NCI-H526 treated with DMSO at 0.1 percent for 48 hours (cell line): ENCODE measurements at places on chromosomes 5 and 9.

- DNase-seq: no peak
Measured at GRCh38 chr5:123626051-123626450, 114.1 kb downstream of the CSNK1G3 start.

GRCh38 chr9:69079186-69079585, 43.6 kb downstream of the FXN start:
- no peak for DNase-seq

GRCh38 chr5:138793575-138793974, 40.4 kb downstream of the CTNNA1 start:
- no peak for DNase-seq

GRCh38 chr9:97545486-97545885, 44.0 kb downstream of the TMOD1 start:
- DNase-seq: no peak

GRCh38 chr9:90340421-90340820, 302.2 kb downstream of the DIRAS2 start:
- no peak for DNase-seq

DNA sequence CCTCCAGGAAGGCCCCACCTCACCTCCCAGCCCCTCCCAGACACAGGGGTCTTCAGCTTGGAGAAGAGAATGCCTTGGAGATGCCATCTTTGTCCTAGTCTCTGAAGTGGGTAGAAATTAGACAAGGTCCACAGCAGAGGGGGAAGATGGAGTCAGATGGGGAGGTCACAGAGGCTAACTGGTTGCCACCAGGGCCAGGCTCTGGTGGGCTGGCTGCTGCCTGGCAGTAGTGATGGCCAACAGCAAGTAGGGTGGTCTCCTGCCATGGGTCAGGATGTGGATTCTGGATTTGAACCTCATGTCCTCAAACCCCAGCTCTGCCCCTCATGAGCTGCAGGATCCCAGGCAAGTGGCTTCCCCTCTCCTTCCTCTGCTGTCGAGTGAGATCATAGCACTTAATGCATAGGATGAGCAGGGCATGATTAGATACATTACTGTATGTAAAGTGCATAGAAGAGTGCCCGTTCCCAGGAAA, 38.7 kb upstream of the NEK6 start:
- DNase-seq: no peak

GRCh38 chr9:12684974-12685373, 8.2 kb upstream of the TYRP1 start:
- no peak for DNase-seq

- no peak for DNase-seq
Measured at GRCh38 chr9:93599571-93600403, 23.4 kb downstream of the PHF2 start.

- no peak for DNase-seq
Measured at GRCh38 chr9:4799775-4800174, 7.0 kb downstream of the RCL1 start.

- DNase-seq: no peak
Measured at GRCh38 chr5:111003623-111004022, 67.9 kb upstream of the TSLP start.

DNA sequence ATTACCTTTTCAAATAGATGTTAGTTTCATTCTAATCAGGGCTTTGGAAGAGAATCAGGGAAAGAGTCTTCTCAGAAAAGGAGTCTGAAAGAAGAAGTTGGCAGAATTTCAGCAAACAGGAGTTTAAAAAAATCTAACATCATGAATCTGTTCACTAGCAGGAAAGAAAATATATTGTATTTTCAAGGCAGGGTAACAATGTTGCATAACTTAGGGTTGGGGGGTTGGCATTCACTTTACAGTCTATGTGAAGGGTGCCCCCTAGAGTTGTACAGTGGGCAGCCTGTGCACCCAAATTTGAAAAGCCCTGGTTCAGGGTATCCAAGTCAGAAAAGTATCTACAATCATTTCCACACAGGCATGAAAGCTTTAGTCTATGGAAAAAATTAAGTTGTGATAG, 348.4 kb upstream of the SLC30A5 start:
- DNase-seq: no peak

DNA sequence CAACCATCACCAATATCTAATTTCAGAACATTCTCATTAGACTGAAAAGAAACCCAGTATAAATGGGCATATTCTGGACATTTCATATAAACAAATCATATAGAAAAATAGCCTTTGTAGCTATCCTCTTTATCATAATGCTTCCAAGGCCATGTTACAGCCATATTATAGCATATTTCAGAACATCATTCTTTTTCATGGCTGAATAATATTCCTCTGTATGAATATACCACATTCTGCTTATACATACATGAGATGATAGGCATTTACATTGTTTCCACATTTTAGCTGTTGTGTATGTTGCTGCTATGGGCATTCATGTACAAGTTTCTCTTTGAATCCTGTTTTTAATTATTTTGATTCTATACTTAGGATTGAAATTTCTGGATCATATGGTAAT, 167.0 kb downstream of the FBXL17 start:
- no peak for DNase-seq

GRCh38 chr9:89657295-89657694, 52.5 kb downstream of the GADD45G start:
- no peak for DNase-seq
